Activated naive CD8-positive, alpha-beta T cell treated with anti-CD3 and anti-CD28 coated beads, Interleukin-2, amount 10 ng/mL, durations not matched to agents 7 days and 5 days (primary cell): ENCODE measurements at places on chromosomes 5 and 9. TPM values are rescaled to one million over a fixed set of nuclear protein-coding genes. Genes with fewer than 3 reads are reported as not detected.
A peak's percentile ranks its signal among the peaks of the same experiment; 100 is the strongest.

GCNT1 gene
- 11.1 TPM for total RNA-seq

HMGCS1 gene
- 46.9 TPM for total RNA-seq

GRCh38 chr5:115186794-115187193, 17.1 kb upstream of the TRIM36 start:
- no peaks in the 10 kb centered on the region for H3K36me3 ChIP-seq
- H3K27ac ChIP-seq = no peak overlapping the region
- DNase-seq = no peak
- no peak overlapping the region for H3K4me3 ChIP-seq
- no peaks in the 10 kb centered on the region for H3K4me1 ChIP-seq

- H3K27ac ChIP-seq = no peak overlapping the region
- no peaks in the 10 kb centered on the region for H3K4me1 ChIP-seq
- H3K27me3 ChIP-seq = no peaks in the 10 kb centered on the region
- H3K4me3 ChIP-seq = no peak overlapping the region
Measured at GRCh38 chr5:129631961-129632360, 115.9 kb upstream of the MINAR2 start.

GRCh38 chr5:173733831-173734501, 117.5 kb upstream of the BOD1 start:
- H3K27me3 ChIP-seq = no peaks in the 10 kb centered on the region
- no peak overlapping the region for H3K27ac ChIP-seq
- no peaks in the 10 kb centered on the region for H3K4me1 ChIP-seq
- no peak overlapping the region for H3K4me3 ChIP-seq

- H3K36me3 ChIP-seq = no peaks in the 10 kb centered on the region
- H3K27ac ChIP-seq = no peak overlapping the region
- no peaks in the 10 kb centered on the region for H3K27me3 ChIP-seq
- H3K4me3 ChIP-seq = no peak overlapping the region
- H3K4me1 ChIP-seq = no peaks in the 10 kb centered on the region
Measured at GRCh38 chr9:118782790-118783463, 586.3 kb downstream of the BRINP1 start.

SLC36A2 gene
- total RNA-seq = not detected

DNA sequence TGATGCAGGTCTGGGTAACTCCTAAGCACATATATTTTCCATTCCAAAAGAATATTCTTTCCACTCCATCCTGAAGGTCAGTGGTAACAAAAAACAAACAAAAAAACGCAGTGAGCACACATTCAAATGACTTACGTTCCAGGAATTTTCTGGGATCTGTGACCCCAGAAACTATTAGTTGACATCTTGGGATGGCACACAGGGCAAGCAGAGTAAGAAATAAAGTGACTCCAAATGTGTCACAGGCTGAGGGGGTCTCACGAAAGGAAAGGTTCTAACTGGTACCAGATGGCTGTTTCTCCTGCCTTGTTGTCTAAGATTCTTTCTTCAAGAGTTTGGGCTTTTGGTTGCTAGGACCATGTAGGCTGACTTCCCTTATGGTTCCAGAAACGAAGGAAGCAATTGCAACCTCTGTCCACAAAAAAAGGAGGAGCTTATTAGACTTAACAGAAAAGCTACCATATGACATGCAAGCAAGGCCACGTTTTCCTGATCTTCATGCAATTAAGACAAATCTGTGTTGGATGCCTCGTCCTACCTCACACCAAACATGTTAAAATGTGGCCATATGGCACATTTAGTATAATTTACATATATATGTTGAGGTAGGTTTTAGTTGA, 32.7 kb downstream of the PTGS1 start:
- H3K4me1 ChIP-seq = peaks cover 12% of the 10 kb centered on the region
- H3K36me3 ChIP-seq = no peaks in the 10 kb centered on the region
- DNase-seq = no peak

ENTPD8 gene
- not detected for total RNA-seq

GRCh38 chr5:60410427-60410826, 289.5 kb downstream of the DEPDC1B start:
- no peak for DNase-seq
- H3K27me3 ChIP-seq = no peaks in the 10 kb centered on the region
- H3K36me3 ChIP-seq = no peaks in the 10 kb centered on the region
- no peak overlapping the region for H3K4me3 ChIP-seq
- no peak overlapping the region for H3K27ac ChIP-seq

IFNA21 gene
- total RNA-seq = not detected

GRCh38 chr5:81749192-81749560, 1.7 kb downstream of the SSBP2 start:
- H3K27me3 ChIP-seq = peaks cover 34% of the 10 kb centered on the region
- H3K4me3 ChIP-seq = peak overlapping the region; percentile 88
- H3K4me1 ChIP-seq = peaks cover 24% of the 10 kb centered on the region
